ENCODE measurements at places on chromosomes 4 and X.

DNA sequence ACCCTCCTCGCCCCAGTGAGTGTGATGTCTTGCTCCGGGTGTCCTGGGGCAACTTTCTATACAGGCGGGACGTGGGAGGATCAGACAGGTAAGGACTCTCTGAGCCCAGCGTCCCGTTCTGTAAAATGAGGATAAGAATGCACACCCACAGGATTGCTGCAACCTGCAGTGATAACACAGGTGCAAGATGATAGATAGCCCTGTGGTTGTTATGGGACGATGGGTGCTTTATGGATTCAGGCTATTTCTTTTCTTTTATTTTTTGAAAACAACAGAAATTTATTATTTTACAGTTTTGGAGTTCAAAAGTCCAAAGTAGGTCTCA is 28.6 kb downstream of the BEX3 start:
- no peaks in the 10 kb centered on the region for H3K4me1 ChIP-seq
- no peak overlapping the region for H3K27ac ChIP-seq
- peak overlapping the region; percentile 41 for H3K4me3 ChIP-seq
- no peaks in the 10 kb centered on the region for H3K27me3 ChIP-seq
- no peak for DNase-seq

- no peak overlapping the region for H3K4me3 ChIP-seq
- no peak overlapping the region for H3K27ac ChIP-seq
- DNase-seq, result no peak
- no peaks in the 10 kb centered on the region for H3K27me3 ChIP-seq
- H3K4me1 ChIP-seq, result no peaks in the 10 kb centered on the region
These were observed 698.6 kb downstream of the SH3BGRL start for GRCh38 chrX:81900522-81900921.

DNA sequence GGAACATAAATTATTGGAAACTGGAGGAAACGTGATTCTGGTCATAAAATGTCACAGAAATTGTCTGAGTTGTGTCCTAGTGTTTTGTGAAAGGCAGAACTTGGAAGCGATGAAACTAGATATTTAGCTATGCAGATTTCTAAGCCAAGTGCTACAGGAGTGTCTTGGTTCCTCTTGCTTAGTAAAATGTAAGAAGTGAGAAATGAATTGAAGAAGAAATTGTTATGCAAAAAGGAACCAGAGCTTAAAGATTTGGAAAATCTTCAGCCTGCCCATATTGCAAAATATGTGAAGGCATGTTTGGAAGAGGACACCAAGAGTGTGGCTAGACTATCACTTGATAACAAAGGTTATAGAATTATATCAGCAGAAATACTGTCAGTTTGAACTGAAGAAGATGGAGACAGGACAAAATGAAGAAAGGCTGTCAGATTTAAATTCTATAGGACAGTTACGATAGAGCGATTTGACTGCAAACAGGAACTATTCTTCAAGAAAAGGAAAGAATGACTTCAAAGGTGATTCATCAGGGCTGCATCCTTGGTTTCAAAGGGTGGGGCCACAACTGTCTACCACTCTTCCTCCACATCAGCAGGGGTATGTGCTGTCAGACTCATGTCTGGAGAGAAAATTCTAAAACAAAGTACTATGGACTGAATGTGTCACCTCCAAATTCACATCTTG is 9.4 kb upstream of the CDS1 start:
- H3K36me3 ChIP-seq, result no peaks in the 10 kb centered on the region
- H3K27ac ChIP-seq, result no peak overlapping the region

DNA sequence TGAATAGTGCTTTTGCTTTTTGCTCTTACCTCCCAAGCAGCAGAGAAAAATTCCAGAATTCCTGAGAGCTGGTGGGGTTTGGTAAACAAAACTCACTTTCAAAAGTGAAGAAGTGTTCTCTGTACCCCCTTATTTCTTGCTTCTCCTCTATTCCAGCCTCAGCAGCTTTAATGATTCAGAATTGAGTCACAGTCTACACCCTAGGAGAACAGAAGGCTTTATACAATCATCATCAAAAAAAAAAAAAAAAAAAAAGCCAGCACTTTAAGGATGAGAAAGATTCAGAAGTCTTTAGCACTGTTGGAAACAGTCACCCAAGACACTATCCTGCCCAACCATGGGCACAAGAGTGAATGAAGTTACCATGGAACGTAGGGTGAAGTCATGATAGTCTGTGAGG is 1583.1 kb upstream of the PCDH10 start:
- no peak overlapping the region for H3K27ac ChIP-seq
- no peaks in the 10 kb centered on the region for H3K27me3 ChIP-seq
- DNase-seq, result peak; percentile 7

- H3K4me1 ChIP-seq, result peaks cover 41% of the 10 kb centered on the region
- H3K27me3 ChIP-seq, result no peaks in the 10 kb centered on the region
- H3K36me3 ChIP-seq, result no peaks in the 10 kb centered on the region
- no peak overlapping the region for H3K4me3 ChIP-seq
- no peak overlapping the region for H3K27ac ChIP-seq
These were observed 495.2 kb downstream of the INPP4B start for GRCh38 chr4:142350871-142351270.

DNA sequence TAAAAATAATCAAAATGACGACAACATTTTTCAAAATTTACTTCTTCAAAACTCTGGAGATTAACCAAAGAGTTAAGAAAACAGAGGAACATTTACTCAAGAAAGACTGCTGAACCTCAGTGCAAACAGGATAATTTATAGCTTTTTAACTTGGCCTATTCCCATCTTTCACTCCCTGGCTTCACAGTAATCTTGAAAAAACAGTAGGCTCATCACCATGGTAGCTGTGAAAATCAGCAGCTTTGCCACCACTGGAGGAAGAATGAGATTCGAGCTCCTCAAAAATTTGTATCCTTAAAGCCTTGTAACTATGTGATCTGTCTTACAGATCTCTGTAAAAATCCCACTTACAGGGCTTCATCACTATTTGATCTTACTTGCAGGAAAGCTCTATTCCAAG is 447.7 kb upstream of the CTSO start:
- no peaks in the 10 kb centered on the region for H3K27me3 ChIP-seq
- no peak overlapping the region for H3K27ac ChIP-seq
- H3K4me3 ChIP-seq, result no peak overlapping the region
- no peak for DNase-seq
- no peaks in the 10 kb centered on the region for H3K36me3 ChIP-seq

GRCh38 chrX:65635822-65636221 is 31.6 kb upstream of the MSN start:
- H3K4me3 ChIP-seq, result no peak overlapping the region
- no peaks in the 10 kb centered on the region for H3K27me3 ChIP-seq
- H3K36me3 ChIP-seq, result no peaks in the 10 kb centered on the region
- no peak for DNase-seq
- H3K27ac ChIP-seq, result no peak overlapping the region
- no peaks in the 10 kb centered on the region for H3K4me1 ChIP-seq

DNA sequence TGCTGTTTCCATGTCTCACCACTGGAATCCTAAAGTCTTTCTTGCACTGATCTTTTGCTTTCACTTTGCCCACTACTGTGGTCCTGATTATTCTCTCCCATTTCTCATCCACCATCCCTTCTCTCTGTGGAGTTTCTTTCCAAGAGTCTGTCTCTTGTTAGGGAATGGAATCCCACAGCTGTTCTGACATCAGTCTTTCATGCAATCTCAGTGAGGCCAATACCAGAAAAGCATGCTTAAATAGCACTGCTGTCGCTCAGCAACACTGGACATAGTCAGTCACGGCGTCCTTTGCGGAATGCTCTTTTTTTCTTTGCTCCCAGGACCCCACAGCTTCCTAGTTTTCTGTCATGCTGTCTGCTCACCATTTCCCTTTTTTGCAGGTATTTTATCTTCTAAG is 20.1 kb downstream of the SLITRK4 start:
- H3K27ac ChIP-seq, result no peak overlapping the region
- no peak overlapping the region for H3K4me3 ChIP-seq
- H3K27me3 ChIP-seq, result no peaks in the 10 kb centered on the region
- no peak for DNase-seq
- no peaks in the 10 kb centered on the region for H3K36me3 ChIP-seq

- H3K27ac ChIP-seq, result no peak overlapping the region
- no peaks in the 10 kb centered on the region for H3K4me1 ChIP-seq
- DNase-seq, result no peak
- no peaks in the 10 kb centered on the region for H3K27me3 ChIP-seq
- no peaks in the 10 kb centered on the region for H3K36me3 ChIP-seq
- H3K4me3 ChIP-seq, result no peak overlapping the region
These were observed 52.7 kb upstream of the MAMLD1 start for GRCh38 chrX:150310417-150310816.

- DNase-seq, result no peak
- no peaks in the 10 kb centered on the region for H3K4me1 ChIP-seq
- H3K27me3 ChIP-seq, result no peaks in the 10 kb centered on the region
- H3K27ac ChIP-seq, result no peak overlapping the region
These were observed 133.8 kb downstream of the KLHL13 start for GRCh38 chrX:117982694-117983392.

DNA sequence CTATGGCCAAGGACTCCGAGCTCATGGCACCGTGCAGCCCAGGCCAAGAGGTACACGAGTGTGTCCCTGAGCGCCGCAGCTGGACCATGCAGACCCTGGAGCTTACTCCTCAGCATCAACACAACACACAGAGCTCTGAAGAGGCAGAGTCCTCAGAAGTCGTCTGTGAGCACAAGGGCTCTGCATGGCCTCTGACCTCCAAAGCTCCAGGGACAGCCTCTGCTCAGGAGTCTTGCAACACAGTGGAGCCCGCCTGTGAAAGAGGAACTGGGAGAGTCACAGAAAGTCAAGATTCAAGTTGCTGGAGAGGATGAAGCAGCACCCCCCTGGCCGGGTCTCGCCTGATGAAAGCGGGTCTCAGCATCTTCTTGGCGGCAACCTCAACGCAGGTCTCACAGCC is 2.9 kb downstream of the LRPAP1 start:
- H3K27ac ChIP-seq, result no peak overlapping the region
- H3K4me3 ChIP-seq, result no peak overlapping the region
- H3K27me3 ChIP-seq, result no peaks in the 10 kb centered on the region
- peaks cover 9% of the 10 kb centered on the region for H3K4me1 ChIP-seq
- H3K36me3 ChIP-seq, result peaks cover 18% of the 10 kb centered on the region
- DNase-seq, result no peak

GRCh38 chrX:97705936-97706335 is 822.2 kb downstream of the RPA4 start:
- no peak overlapping the region for H3K4me3 ChIP-seq
- no peak for DNase-seq
- no peaks in the 10 kb centered on the region for H3K36me3 ChIP-seq
- no peaks in the 10 kb centered on the region for H3K27me3 ChIP-seq
- H3K4me1 ChIP-seq, result no peaks in the 10 kb centered on the region
- H3K27ac ChIP-seq, result no peak overlapping the region

- H3K36me3 ChIP-seq, result no peaks in the 10 kb centered on the region
- no peaks in the 10 kb centered on the region for H3K4me1 ChIP-seq
- no peak overlapping the region for H3K4me3 ChIP-seq
- H3K27ac ChIP-seq, result no peak overlapping the region
- DNase-seq, result no peak
These were observed 148.8 kb upstream of the MID1 start for GRCh38 chrX:10769195-10769594.

- H3K27me3 ChIP-seq, result no peaks in the 10 kb centered on the region
- H3K4me3 ChIP-seq, result no peak overlapping the region
- DNase-seq, result no peak
These were observed 351.0 kb upstream of the NR3C2 start for GRCh38 chr4:148793221-148793620.

- no peaks in the 10 kb centered on the region for H3K36me3 ChIP-seq
- H3K27me3 ChIP-seq, result peaks cover 79% of the 10 kb centered on the region
- peak within 1 kb of the TSS; percentile 29 for H3K4me3 ChIP-seq
- peaks cover 49% of the 10 kb centered on the region for H3K4me1 ChIP-seq
- H3K27ac ChIP-seq, result no peak within 1 kb of the TSS
- no peak for DNase-seq
These were observed at the start of gene PDGFRA for GRCh38 chr4:54228961-54229501. Gene PDGFRA, plus strand, starts transcription at chr4:54229293. Its CDS starts 29,476 bp downstream, at chr4:54258769.

- no peaks in the 10 kb centered on the region for H3K4me1 ChIP-seq
- H3K27ac ChIP-seq, result no peak overlapping the region
- no peak overlapping the region for H3K4me3 ChIP-seq
- peaks cover 30% of the 10 kb centered on the region for H3K36me3 ChIP-seq
These were observed 19.9 kb downstream of the LRPAP1 start for GRCh38 chr4:3512279-3512678.

GRCh38 chr4:97106161-97106560 is 1037.1 kb downstream of the STPG2 start:
- no peak overlapping the region for H3K27ac ChIP-seq
- DNase-seq, result no peak
- peaks cover 9% of the 10 kb centered on the region for H3K4me1 ChIP-seq
- H3K36me3 ChIP-seq, result no peaks in the 10 kb centered on the region
- no peak overlapping the region for H3K4me3 ChIP-seq
